T-helper 1 cell treated with Interleukin-12 subunit alpha and Interleukin-12 subunit beta and Interleukin-4 antibody, amounts not matched to agents 30 ng/mL and 1 ng/mL, for 36 hours (primary cell): ENCODE measurements at places on chromosomes 7 and 10. TPM values are rescaled to one million over a fixed set of nuclear protein-coding genes. Genes with fewer than 3 reads are reported as not detected.

Gene SFTPD
- total RNA-seq: not detected in 2 replicates

Gene WDFY4
- total RNA-seq: 0.10 and 0.29 TPM in 2 replicates

Gene ADCYAP1R1
- not detected in 2 replicates for total RNA-seq

Gene TMEM213
- total RNA-seq: 3.7 and 4.6 TPM in 2 replicates

Gene SPDYE8
- total RNA-seq: not detected in 2 replicates

Gene ACBD7
- 1.5 and 1.6 TPM in 2 replicates for total RNA-seq

Gene TET1
- total RNA-seq: 1.7 TPM in 2 replicates

Gene TMEM225B
- total RNA-seq: 1.4 and 1.6 TPM in 2 replicates
